ENCODE measurements at places on chromosomes 7 and 10. TPM values are rescaled to one million over a fixed set of nuclear protein-coding genes. Genes with fewer than 3 reads are reported as not detected.

Gene ADRB1
- 0.57 TPM for total RNA-seq

Gene PON3
- not detected for total RNA-seq

Gene MAP3K8
- total RNA-seq, result 36.4 TPM

Gene OPTN
- total RNA-seq, result 49.5 TPM

Data from activated CD8-positive, alpha-beta memory T cell treated with anti-CD3 and anti-CD28 coated beads for 36 hours (primary cell).